ENCODE measurements at places on chromosomes 12 and 14.

DNA sequence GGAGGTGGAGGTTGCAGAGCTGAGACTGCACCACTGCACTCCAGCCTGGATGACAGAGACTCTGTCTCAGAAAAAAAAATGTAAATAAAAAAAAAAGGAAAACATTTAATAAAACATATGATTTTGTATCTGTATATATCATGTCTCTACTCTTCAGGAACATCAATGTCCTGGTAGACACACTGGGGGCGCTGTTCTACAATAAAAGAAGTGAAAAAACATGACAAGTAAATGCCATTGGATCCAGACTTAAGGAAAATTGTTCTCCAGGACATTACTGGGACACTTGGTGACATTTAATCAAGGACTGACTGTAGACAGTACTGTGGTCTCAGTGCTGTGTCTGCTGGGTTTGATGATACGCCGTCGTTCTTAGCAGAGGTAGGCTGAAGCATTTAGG is 15.5 kb upstream of the KLC1 start:
- no peak for DNase-seq

GRCh38 chr14:69137416-69137815 is 15.5 kb downstream of the DCAF5 start:
- DNase-seq, result no peak

GRCh38 chr14:72629534-72629933 is 264.4 kb downstream of the DPF3 start:
- no peak for DNase-seq

DNA sequence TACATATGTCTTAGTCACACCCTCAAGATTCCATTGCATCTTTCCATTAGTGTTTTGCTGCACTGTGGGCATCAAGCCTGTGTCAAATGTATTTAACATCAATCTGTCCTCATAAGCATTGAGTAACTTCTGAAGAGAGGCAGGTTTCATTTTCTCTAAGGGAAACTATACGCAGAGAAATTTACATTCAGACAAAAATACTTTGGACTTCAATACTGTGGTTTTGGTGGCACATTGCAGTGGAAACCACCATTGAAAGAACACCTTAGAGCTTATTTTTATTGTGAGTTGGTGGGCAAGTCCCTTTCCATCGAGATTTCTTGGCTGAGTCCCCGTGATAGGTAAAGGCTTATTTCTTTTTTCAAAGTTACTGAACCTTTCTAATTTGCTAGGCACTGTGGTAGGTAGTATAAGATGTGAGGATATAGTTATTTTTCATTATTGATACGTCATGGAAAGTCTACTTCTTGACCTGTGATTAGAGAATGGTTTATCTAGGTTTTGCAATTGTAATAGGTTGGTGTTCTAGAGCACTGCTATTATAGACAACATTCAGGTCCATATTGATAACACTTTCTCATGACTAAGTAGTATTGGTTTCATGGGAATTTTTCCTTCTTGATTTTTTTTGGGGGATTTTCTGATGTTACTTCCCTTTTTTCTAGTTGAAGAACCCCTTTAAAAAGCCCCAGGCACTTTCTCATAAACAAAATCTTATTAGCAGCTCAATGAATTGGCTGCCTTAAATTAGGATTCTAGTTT is 81.9 kb downstream of the CFAP54 start:
- no peak for DNase-seq
